SK-MEL-5 (cell line): ENCODE measurements at places on chromosomes 2 and 18. TPM values are rescaled to one million over a fixed set of nuclear protein-coding genes. Genes with fewer than 3 reads are reported as not detected.

DNA sequence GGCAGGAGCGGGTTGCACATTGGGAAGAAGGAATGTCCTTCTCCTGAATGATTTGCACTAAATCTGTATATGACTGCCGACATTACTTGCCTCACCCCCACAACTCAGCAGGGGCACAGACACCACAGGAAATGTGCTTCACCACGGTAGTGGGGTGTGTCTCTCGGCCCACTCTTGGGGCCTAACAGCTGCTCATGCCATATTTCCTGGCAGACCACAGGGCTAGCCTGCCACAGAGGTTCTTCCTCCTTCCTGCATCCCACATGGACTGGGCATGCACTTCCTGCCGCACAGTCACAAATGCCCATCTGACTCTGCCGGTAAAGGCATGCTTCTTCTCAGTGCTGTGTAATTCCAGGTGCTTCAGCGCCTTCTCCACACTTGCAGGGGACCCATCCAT lies 10.3 kb upstream of the PAPOLG start:
- no peak for DNase-seq

GRCh38 chr2:48330430-48330829 lies 199.5 kb upstream of the STON1 start:
- no peak for DNase-seq

DNA sequence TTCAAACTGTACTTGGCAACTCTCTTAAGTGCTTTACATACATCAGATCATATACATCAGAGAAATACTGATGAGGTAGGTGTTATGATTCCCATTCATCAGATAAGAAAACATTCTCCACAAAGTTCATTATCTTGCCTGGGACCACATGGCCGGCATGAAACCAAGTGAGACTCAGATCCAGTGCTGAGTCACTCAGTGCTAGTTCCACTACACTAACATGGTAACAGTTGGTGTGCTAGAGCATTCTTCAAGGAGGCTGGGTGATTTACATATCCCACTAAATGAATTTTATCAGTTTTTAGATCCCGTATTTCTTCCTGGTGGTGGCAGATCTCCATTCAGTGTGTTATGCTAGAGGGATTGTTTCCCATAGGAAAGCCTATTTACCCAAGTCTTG lies 772.0 kb downstream of the CNTNAP5 start:
- DNase-seq = no peak

DNA sequence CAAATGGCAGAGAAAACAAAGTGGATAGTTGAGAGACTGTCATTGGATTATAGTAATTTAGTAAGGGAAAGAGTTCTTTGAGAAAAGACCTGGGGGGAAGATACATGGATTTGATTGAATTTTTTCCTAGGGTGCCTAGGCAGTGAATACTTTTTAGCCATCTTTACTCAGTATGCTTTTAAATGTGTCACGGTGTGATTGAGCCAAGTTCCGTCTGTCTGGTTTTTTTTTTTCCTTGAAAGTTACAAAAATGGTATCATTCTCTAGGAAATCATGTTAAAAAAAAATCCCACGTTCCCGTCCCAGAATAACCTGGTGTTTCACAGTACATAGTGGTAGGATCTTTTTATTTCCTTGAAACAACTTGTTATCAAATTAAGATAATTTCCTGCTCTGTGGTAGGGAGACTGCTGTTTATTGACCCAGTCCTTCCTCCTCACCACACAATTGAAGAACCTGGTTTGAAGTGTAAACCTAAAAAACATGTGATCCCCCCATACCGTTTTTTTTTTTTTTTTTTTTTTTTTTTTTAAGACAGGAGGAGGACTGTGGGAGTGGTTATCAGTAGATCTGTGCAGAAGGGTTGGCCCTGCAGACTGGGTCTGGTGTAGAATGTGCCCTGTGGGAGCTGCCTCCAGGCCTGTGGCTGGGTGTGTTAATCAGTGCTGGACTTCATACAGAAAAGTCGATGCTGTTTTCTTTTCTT lies 55.1 kb downstream of the DGKD start:
- DNase-seq = no peak

DNA sequence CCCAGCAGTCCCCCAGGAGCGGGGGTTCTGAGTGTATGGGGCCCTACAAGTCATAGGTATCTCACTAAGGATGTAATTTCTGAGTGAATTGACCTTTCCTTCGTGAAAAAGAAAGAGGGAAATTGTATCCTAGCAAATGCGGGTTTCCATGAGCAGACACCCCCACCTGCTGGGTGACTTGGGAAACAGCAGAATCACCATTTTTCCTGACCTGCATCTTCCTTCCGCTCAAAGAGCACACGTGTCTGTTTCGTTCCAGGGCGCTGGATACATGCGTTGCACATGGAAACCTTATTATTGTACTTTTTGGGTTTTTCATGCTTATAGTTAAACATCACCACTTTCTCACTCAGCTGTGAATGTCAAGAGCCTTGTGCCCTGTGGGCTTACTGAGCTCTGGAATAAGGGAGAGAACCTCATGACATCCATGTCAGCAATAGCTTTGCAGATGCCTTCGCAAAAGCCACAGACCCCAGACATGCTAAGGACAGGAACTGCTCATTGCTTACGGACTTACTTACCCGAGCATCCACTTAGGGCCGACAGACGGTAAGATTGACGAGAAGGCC lies 132.8 kb downstream of the TPO start:
- peak; percentile 69 for DNase-seq

DNA sequence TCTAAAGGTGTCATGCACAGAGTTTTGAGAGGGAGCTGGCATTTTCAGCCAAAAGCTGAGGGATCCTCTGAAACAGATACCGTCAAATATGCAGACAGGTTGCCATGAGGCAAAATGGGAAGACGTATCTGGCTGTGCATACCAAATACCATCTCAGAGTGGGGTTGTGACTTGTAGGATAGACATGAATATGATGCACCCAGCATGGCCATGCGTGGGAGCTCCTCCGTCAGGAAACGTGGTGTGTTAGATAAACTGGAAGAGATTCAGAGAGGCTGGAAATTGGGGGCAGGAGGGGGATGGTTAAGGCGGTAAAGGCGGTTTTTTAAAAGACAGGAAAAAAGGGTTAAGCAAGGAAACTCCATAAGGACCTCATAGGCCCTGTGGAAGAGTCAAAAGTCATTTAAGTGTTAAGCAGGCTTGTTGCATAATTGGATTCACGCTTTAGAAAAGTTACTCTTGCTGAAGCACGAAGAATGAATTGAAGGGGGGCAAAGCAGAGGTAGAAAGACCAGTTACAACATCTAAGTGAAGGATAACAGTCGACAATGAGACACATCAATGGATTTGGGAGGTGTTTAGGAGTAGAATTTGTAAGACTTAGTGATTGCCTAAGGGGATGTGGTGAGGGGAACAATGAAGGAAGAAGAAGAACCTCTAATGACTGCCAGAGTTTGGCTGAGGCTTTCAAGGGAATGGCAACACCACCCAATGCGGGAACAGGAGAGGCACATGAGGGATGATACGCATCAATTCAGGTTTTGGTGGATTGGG lies 139.6 kb upstream of the CTAGE1 start:
- no peak for DNase-seq

DNA sequence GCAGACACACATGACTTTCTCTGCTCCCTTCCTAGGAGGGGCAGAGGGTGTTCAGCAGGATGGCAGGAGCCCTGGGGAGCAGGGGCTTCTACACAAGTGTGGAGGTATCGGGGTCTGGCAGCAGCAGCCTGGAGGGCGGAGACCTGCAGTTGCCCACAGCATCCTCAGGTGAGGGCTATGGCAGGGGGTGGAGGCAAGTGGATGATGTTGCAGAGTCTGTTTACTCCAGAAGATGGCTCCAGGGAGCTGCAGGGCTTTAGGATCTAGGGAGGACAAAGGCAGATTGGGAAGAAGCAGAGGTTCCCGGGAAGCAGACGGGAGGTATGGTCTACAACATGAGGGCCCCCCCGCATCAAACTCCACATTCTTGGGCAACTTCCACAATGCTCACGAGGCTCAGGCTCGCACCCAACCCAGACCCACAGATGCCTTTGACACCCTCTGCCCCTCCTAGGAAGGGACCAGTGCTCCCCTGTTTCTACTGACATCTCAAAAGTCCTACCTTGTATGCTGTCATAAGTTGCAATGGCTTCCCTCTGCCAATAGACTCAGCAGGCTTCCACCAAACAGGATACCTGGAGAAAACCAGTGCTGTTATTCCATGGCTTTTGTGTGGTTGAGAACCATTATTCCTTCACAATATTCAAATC lies 12.0 kb upstream of the ATP6V1C2 start:
- peak; percentile 76 for DNase-seq

- DNase-seq = peak; percentile 79
Measured at GRCh38 chr2:100262555-100263320, 59.6 kb downstream of the LONRF2 start.

The SERPINB13 gene
- total RNA-seq = not detected in 2 replicates

The RGPD3 gene
- total RNA-seq = not detected in 2 replicates

The OTOF gene
- not detected in 2 replicates for total RNA-seq
